PC-9 (cell line): ENCODE measurements at places on chromosomes 11 and 22. TPM values are rescaled to one million over a fixed set of nuclear protein-coding genes. Genes with fewer than 3 reads are reported as not detected.

Gene KIAA0930
- 55.5 and 62.6 TPM in 2 replicates for total RNA-seq

DNA sequence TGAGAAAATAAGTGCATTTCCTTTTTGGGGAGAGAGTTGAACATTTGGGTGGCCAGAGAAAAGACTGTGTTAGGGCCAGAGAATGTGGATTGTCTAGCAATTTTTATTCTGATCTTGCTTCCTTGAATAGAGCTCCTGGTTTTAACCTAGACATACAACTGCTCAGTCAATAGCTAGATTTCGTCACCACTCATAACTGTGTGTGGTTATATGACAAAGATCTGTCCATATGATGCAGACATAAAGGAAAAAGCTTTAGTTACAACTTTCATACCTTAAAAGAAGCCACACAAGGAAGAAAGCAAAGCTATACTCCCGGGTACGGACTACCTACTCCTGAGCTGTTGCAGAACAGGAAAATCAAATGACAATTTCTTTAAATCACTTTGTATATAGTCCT lies 37.2 kb downstream of the MS4A6A start:
- H3K4me3 ChIP-seq = no peak overlapping the region
- no peaks in the 10 kb centered on the region for H3K36me3 ChIP-seq
- H3K4me1 ChIP-seq = no peaks in the 10 kb centered on the region
- DNase-seq = no peak

- no peak overlapping the region for H3K27ac ChIP-seq
- no peaks in the 10 kb centered on the region for H3K27me3 ChIP-seq
- no peaks in the 10 kb centered on the region for H3K36me3 ChIP-seq
- DNase-seq = no peak
These were observed 28.7 kb upstream of the RTL6 start for GRCh38 chr22:44526779-44527126.

GRCh38 chr11:83115551-83115950 lies 41.4 kb upstream of the PCF11 start:
- no peaks in the 10 kb centered on the region for H3K36me3 ChIP-seq
- no peak overlapping the region for H3K4me3 ChIP-seq
- no peaks in the 10 kb centered on the region for H3K4me1 ChIP-seq
- H3K27me3 ChIP-seq = no peaks in the 10 kb centered on the region
- no peak overlapping the region for H3K27ac ChIP-seq

GRCh38 chr11:131391176-131391575 lies 20.8 kb downstream of the NTM start:
- H3K4me1 ChIP-seq = no peaks in the 10 kb centered on the region
- no peak overlapping the region for H3K27ac ChIP-seq
- H3K36me3 ChIP-seq = no peaks in the 10 kb centered on the region
- no peak for DNase-seq
- peaks cover 27% of the 10 kb centered on the region for H3K27me3 ChIP-seq

- H3K4me1 ChIP-seq = peaks cover 26% of the 10 kb centered on the region
- no peak overlapping the region for H3K27ac ChIP-seq
- H3K27me3 ChIP-seq = no peaks in the 10 kb centered on the region
- DNase-seq = no peak
- no peak overlapping the region for H3K4me3 ChIP-seq
These were observed 27.5 kb upstream of the MTCH2 start for GRCh38 chr11:47669856-47670255.

DNA sequence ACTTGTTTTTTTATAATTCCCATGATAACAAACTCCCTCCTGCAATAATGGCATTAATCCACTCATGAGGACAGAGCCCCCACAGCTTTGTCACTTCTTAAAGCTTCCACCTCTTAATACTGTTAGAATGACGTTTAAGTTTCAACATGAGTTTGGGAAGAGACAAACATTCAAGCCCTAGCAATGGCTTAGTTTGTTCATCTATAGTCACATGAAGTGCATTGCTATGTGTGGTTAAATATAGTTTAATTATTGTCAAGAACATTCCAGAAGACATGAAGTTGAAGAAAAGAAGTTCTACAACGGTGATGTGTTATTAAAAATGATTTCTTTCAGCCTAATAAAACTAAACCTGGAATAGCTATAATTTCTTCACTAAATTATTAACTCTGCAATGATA lies 30.6 kb downstream of the MMP7 start:
- H3K4me1 ChIP-seq = peaks cover 4% of the 10 kb centered on the region
- no peak overlapping the region for H3K27ac ChIP-seq
- H3K27me3 ChIP-seq = no peaks in the 10 kb centered on the region
- H3K36me3 ChIP-seq = no peaks in the 10 kb centered on the region
- DNase-seq = no peak
